ENCODE measurements at places on chromosomes 2 and 18. TPM values are rescaled to one million over a fixed set of nuclear protein-coding genes. Genes with fewer than 3 reads are reported as not detected.

GRCh38 chr2:238240757-238241711, 1.2 kb upstream of the HES6 start:
- peaks cover 6% of the 10 kb centered on the region for H3K4me1 ChIP-seq
- H3K4me3 ChIP-seq = peak overlapping the region; percentile 78
- DNase-seq = no peak
- H3K27me3 ChIP-seq = no peaks in the 10 kb centered on the region

DNA sequence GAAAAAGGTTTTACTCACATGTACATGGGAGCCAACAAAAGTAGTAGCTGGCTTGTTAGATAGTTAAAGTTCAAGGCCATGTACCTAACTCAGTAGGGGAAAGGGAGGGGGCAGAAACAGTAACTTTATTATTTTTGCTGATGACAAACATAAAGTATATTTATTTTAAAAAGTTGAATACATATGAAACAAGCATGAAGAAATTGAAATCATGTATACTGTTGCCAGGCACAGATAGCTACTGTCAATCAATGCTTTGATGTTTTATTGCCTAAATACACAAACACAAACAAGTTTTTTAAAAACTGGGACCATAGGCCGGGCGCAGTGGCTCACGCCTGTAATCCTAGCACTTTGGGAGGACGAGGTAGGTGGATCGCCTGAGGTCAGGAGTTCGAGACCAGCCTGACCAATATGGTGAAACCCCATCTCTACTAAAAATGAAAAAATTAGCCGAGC, 7.6 kb upstream of the PSD4 start:
- H3K4me1 ChIP-seq = no peaks in the 10 kb centered on the region
- H3K27me3 ChIP-seq = no peaks in the 10 kb centered on the region
- DNase-seq = no peak

TCF7L1 gene
- total RNA-seq = 8.8 TPM

- DNase-seq = no peak
- no peak overlapping the region for H3K4me3 ChIP-seq
- no peaks in the 10 kb centered on the region for H3K36me3 ChIP-seq
- peaks cover 25% of the 10 kb centered on the region for H3K4me1 ChIP-seq
- no peak overlapping the region for H3K27ac ChIP-seq
These were observed 46.4 kb downstream of the SLC8A1 start for GRCh38 chr2:40405465-40405864.

- no peaks in the 10 kb centered on the region for H3K4me1 ChIP-seq
- no peak for DNase-seq
- H3K27ac ChIP-seq = no peak overlapping the region
- no peaks in the 10 kb centered on the region for H3K36me3 ChIP-seq
These were observed 126.4 kb downstream of the CACNB4 start for GRCh38 chr2:151972241-151973012.

- no peak for DNase-seq
- no peak overlapping the region for H3K4me3 ChIP-seq
- H3K27ac ChIP-seq = no peak overlapping the region
- peaks cover 31% of the 10 kb centered on the region for H3K4me1 ChIP-seq
These were observed 243.6 kb upstream of the EPAS1 start for GRCh38 chr2:46053564-46053963.

All from thoracic aorta (tissue), 2 donors.